ENCODE measurements at places on chromosomes 4 and X.

GRCh38 chr4:17497890-17498523 is 13.9 kb downstream of the QDPR start:
- no peak for DNase-seq

DNA sequence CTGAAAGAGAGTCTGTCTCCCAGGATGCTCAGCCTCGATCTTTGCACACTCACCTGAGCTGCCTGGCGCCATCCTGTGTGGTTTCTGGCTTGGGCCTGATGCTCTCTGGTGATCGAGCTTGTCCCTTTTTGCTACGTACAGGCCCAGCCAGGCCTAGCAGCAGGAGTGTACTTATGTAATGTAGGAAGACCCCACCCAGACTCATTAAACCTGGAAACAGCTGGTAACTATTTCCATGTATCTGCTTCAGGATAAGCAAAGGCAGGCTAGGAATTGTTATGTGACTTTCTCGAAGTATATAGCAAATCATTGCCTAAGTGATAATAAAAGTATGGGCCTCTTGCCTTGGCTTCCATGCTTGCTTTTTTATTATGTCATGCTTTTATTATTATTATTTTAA is 18.6 kb upstream of the ARSJ start:
- no peak for DNase-seq

- DNase-seq: no peak
Observed at GRCh38 chrX:119266364-119266995, 30.4 kb downstream of the PGRMC1 start.

DNA sequence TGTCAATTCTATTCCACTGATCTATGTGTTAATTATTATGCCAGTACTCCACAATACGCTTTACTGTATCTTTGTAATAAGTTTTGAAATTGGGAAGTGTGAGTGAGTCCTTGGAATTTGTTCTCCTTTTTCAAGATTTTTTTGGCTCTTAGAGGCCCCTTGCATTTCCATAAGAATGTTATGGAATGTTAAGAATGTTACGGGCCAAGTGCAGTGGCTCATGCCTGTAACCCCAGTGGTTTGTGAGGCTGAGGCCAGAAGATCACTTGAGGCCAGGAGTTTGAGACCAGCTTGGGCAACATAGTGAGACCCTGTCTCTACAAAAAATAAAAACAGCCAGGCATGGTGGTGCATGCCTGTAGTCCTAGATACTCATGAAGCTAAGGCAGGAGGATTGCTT is 167.6 kb upstream of the CXorf66 start:
- no peak for DNase-seq

DNA sequence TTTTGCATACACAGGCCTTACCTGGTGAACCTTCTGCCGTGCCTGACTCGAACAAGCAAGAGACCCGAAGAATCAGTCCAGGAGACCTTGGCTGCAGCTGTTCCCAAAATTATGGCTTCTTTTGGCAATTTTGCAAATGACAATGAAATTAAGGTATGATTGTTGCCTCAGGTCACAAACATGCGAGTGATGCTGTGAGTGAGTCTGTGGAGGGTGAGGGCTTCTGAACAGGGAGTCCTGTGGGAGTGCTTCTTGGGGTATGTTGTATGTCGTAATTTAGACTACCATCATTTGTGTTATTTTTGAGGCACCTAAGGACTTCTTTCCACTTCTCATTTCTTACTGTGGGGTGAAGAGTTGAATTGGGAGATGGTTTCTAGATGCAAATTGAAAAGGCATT is 32.8 kb downstream of the HTT start:
- DNase-seq: no peak

GRCh38 chrX:108177351-108178142 is 86.0 kb downstream of the ATG4A start:
- DNase-seq: no peak
